ENCODE measurements at places on chromosomes 12 and 14. TPM values are rescaled to one million over a fixed set of nuclear protein-coding genes. Genes with fewer than 3 reads are reported as not detected.

DNA sequence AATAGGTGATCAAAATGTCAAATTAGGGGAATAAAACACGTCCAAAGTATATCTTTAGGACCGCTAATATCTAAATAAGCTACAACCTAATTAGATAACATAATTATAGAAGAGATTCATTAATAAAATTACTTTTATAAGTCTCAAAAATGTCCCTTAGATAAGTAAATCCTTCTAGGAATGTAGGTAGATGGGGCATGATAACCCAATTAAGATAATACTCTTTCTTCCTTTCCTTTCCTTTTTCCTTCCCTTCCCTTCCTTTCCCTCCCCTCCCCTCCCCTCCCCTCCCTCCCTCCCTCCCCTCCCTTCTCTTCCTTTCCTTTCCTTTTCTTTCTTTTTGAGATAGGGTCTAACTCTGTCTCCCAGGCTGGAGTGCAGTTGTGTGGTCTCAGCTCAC, 11.0 kb upstream of the SLC2A3 start:
- DNase-seq = no peak

DNA sequence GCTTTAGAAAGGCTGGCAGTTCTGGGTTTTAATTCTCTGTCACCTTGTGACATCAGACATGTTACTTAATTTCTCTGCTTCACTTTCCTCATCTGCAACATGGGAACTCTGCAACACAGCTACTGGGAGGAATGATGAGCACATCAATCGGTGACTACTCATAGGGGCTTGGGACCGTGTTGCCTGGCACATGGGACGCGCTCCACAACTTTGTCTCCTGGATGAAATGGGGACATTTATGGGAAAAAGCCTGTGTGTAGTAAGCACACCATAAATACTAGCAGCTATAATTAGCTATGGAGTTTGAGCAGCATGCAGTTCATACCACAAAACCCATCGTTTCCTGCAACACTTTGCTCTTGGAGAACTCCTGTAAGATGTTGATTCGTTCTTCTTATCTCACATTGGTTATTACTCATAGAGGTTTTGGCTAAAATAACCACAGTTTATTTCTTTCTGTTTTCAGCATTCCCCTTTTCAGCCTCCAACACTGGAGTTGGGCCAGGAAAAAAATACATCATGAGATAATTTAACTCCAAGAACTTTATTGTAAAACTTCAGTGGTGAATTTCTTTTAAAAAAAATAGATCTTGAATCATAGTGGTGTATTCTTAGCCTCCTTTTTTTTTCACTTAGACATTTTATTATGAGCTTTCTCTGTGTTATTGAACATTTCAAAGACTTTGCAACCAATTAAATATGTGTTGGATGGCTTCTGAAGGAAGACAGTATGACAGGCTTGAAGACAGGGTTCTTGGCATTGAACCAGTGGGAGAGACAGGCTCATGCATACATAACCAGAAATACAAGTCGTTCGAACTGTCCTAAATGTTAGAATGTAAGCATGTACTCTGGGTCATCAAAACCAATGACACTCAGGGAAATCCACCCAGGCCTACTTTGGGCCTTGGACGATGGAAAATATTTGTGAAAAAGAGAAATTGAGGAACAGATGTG, 72.7 kb downstream of the RIN3 start:
- no peak for DNase-seq

DNA sequence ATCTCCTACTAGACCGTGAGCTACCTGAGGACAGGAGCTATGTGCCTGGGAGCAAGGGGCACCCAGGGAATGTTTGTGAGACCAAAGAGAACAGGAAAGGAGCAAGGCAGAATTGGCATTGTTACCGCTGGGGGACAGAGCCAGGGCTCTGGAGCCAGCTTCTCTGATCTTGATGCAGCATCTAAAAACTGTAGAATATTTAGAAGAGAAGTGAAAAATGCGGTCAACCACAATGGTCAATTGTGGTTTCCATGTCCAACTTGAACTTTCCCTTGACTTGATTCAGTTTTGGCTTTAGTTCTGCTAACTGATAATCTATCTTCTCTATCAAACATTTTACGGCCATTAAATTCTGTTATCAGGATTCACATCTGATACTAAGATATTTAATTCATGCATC, 201.2 kb downstream of the ANO4 start:
- no peak for DNase-seq

The KCNC2 gene
- not detected for polyA plus RNA-seq

- DNase-seq = no peak
These were observed 8.2 kb downstream of the SINHCAF start for GRCh38 chr12:31317471-31318395.

Measured in A549 (cell line).